ENCODE measurements at places on chromosomes 12 and 14.

GRCh38 chr14:102150744-102151143, 11.0 kb downstream of the WDR20 start:
- DNase-seq: no peak

DNA sequence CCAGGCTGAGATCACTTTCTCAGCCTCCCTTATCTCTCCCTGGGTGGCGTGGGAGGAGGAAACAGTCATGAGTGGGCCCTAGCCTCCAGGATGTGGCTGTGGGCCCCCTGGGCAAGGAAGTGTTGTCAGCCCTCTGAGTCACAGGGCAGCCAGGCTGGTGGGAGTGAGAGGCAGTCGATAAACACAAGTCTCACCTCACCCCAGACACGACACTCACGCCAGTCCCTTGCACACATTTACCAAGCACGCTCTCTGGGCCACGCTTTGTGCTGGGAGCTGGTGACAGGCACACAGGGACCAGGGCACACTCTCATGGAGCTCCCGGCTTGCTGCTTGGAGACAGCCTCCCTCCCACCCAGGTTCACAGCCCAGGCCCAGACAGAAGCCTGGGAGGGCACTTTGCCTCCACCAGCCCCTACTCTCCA, 1.9 kb upstream of the KRT79 start:
- DNase-seq: no peak

- DNase-seq: no peak
Observed at GRCh38 chr14:74049876-74050495, 30.8 kb downstream of the BBOF1 start.

DNA sequence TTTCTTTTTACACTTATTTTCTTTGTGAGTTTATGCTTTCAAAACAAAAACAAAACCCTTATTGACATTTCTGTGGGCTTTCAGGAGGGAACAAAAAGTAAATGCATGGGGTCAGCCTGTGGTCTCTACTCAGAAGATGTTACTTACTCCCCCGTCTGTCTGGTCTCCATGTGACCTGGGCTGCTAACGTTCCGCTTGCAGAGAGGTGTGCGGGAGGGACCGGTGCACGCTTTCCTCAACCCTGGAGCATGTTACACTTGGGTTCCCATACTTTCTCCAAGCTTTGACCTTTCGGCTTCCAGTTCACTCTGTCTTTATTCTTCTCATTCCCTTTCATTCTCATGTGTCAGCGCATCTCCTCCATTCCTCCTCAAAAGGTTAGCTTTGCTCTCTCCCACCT, 36.5 kb downstream of the ZC3H14 start:
- DNase-seq: no peak

GRCh38 chr14:56002342-56002741, 115.9 kb upstream of the PELI2 start:
- no peak for DNase-seq
